Stimulated activated CD4-positive, alpha-beta T cell treated with anti-CD3 and anti-CD28 coated beads, Interleukin-15, amount 100 ng/mL, for 1 hour (primary cell): ENCODE measurements at places on chromosomes 1 and 21.

DNA sequence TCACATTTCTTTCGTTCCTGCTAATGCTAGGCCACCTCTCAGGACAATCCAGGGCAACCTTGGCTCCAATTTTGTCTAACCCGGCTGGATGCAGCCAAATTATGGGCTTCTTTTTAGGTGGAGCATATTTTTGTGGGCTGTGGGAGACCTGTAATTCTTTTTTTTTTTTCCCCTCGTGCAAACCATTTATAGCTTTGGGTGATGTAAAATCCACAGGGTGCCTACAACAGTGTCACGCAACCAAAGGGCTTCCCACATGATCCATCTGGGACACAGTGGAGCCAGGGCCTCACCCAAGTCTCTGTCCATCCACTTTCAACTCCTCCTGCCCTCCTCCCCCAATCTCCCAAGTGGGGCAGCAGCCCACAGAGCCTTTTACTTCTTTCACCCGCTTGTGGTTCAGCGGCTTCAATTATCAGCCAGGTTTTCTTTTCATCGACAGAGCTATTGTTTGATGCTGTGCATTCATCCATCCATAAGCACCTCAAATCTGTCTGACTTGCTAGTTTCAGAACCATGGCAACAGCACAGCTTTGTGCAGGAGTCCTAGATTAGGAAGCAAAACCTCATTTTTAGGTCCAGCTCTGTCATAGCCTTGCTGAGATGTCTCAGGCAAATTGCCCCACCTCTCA is 10.0 kb upstream of the OVAAL start:
- no peak for DNase-seq

DNA sequence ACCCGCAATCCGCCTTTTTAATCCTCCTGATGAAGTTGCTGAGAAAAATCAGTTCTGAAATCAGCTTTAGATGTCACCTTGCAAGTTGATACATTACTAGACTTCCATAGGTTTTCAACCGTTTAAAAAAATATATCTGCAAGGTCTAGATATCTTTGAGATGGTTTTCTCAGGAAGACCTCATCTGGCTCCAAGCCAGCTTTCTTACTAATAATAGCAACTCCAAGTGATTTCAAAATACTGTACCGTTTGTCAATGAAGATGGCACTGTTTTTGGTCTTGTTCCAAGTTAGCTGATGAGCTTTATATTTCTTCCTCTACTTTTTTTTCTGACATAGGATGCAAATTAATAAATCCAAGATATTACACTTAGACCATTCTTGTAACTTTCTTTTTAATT is 40.3 kb downstream of the LRRC8C start:
- no peak for DNase-seq

- no peak for DNase-seq
These were observed 16.9 kb upstream of the SAMD11 start for GRCh38 chr1:906600-907420.

- DNase-seq = no peak
These were observed 36.8 kb downstream of the CASZ1 start for GRCh38 chr1:10759413-10760200.

- no peak for DNase-seq
These were observed 89.1 kb downstream of the CLEC20A start for GRCh38 chr1:178407655-178408054.

DNA sequence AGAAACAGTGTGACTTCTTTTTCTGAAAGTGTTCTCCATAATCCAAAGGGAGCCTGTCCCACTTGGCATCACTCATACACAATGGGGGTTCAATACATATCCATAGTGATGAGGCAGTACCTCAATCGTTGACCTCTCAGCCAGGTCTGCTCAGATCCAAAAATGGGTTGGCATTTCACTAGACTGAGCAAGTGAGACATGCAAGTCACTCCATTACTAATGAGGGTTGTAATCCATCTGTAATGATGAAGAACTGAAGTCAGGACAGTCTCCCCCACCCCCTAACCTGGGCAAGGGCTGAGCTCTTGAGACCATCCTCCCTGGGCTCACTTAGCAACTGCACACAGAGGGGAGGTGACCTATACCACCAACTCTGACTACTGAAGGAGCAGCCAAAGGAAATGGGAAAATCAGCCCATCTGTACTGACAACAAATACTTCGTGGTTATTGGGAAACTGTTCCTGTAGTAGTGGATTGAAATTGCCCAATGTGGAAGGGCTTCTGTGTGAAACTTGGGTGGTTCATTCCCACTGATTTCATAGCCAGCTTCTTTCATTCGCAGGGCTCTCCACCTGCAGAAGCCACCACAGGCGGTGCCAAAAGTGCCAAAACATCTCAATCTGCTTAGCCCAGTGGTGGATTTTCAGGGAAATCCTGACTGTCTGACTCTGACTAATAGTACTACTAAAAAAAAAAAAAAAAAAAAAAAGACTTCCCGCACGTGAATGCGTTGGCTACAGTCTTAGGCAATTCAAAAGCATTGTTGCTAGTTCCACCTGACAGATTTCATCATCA is 5.0 kb downstream of the NGF start:
- DNase-seq = no peak

DNA sequence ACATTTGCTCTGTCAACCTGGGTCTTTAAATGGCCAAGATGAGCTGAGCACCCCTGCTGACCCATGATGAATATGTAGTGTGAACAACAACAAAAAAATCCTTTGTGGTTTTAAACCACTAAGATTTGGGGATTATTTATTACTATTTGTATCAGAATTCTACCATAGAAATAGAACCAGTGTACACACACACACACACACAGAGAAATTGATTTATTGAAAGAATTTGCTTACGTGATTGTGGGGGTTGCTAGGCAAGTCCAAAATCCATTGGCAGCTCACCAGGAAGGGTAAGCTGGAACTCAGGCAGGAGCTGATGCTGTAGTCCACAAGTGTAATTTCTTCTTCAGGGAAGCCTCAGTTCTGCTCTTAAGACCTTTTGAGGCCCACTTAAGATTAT is 82.5 kb upstream of the MAP1LC3C start:
- DNase-seq = no peak

- DNase-seq = no peak
These were observed 18.1 kb downstream of the URB2 start for GRCh38 chr1:229643996-229644745.

DNA sequence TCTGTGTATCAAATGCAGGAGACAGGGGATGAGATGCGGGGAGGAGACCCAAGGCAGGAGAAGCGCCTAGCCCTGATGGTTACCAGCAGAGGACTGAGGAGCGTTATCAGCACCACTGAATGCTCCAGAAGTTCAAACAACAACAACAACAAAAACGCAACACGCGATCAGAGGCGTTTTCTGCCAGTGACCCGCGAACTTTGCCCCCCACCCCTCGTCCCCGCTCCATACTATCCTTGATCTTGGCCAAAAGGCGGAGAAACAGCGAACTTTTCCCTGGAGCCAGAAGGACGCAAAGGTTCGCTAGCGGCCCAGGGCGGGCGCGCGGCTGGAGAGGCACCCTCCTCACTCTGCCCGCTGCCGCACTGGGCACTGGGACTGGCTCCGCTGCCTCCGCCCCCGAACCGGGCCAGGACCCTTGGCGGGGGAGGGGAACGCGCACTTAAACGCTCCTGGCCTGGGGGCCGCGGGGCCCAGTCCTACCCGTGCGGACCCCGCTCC is 699 bp downstream of the ECHDC2 start:
- DNase-seq = no peak

- DNase-seq = no peak
These were observed 34.9 kb upstream of the ESRRG start for GRCh38 chr1:216758161-216758560.

DNA sequence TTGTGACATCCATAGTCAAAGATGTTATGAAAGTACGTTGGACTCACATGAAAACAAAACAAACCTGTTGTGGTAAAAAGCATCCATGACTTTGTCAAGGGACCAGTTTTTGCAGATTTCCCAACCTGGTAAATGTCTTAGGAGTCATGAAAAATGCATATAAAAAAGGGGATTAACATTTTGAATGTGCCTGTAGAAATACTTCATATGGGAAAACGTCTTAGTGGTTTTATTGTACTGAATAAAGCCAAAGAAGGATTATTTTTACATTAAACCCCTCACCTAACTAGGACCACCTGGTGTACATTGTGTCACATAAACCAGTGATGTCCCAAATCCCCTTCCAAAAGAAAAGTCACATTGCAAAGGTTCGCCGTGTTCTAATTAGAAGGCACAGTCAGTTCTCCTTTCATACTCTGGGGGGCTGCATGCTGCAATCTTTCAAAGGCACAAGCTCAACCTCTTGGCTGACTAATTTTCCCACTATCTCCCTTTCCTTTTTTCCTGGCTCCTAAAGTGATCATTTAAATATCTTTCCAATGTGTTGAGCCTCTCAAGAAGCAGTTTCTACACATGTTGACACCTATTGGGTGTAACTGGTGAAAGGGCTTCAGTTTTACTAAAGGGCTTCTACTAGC is 119.8 kb upstream of the SPAG17 start:
- DNase-seq = no peak

DNA sequence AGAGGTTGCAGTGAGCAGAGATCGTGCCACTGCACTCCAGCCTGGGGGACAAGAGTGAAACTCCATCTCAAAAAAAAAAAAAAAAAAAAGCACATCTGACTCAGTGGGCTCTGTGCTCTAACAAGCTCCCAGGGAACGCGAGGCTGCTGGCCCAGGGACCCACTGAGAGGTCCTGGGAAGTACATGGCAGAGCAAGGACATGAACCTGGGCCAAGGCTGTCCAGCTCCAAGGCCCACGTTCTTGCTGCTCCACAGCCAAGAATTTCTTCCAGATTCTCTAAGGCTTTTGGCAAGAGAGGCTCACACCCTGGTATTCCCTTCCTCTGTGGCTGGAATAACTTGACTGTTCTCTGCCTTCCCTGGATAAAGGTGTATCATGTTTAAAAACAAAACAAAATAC is 15.4 kb upstream of the AGTRAP start:
- DNase-seq = no peak

DNA sequence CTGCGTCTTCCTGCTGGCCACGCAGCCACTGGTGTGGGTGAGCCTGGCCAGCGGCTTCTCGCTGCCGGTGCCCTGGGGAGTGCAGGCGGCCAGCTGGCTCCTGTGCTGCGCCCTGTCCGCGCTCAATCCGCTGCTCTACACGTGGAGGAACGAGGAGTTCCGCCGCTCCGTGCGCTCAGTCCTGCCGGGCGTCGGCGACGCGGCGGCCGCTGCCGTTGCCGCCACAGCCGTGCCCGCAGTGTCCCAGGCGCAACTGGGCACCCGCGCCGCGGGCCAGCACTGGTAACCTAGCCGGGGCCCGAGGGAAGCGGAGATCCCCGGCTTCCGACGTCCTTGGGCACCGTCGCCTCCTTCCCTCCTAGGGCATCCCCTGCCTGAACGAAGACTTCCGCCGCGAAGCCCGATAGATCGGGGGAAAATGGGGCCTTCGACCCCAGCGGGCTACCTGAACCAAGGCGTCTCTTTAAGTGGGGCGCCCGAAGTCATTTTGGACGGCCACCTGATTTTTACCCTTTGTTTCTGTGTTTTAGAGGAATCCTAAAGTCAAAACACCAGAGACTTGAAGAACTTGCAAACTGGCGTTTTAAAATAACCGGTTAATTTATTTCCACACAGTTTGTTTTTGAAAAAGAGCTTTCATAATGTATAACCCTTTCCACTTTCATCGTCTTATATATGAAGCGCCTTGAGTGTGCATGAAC is 2.0 kb downstream of the GPR88 start:
- DNase-seq = no peak

GRCh38 chr1:48254254-48254653 is 31.7 kb downstream of the SLC5A9 start:
- no peak for DNase-seq

DNA sequence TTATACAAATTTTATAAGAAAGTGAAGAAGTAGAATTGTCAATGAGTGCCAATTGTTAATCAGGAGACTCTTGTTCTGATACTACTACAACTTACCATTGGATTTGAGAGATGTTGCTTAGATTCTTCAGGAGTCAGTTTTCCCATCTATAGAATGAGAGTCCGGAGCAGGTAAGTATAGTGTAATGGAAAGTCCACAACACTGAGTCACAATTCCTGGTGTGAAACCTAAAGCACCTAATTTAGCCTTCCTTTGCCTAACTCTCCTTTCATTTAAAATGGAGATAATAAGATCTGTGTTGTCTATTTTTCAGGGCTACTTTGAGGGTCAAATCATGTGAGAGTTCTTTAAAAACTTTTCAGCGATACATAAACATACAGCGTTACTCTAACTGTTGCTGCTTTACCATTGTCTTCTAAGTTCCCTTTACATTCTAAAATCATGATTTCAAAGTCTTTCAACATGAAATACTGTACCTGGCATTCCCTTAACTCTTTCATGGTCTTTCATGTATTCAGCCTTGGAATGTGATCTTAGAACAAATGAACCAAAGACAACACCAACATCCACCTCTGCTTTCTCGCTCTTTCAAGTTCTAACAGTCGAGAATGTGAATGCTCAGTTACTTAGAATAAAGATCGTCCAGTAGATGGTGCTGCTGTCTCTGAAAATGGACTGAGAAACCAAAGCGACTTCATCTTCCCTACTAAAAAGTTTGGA is 90.9 kb downstream of the SLC30A10 start:
- DNase-seq = no peak

DNA sequence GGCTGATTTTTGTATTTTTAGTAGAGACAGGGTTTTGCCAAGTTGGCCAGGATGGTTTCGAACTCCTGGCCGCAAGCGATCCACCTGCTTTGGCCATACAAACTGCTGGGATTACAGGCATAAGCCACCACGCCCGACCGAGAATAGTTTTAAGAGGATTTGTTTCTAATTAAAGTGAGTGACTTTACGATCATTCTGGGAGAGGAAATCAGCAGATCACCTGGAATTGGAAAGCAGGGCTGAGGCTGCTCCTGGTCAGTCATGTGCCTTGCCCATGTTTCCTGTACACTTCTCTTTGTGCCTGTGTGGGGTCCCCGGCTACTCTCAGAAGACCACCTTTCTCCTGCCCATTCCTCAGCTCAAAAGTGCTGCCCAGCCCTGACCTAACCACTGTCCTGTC is 33.9 kb downstream of the ZBTB8B start:
- no peak for DNase-seq

GRCh38 chr1:117631359-117632160 is 25.7 kb downstream of the TENT5C start:
- DNase-seq = no peak

- no peak for DNase-seq
These were observed 24.9 kb downstream of the OLFML2B start for GRCh38 chr1:161998811-161999210.

GRCh38 chr1:165356876-165357275 is 361 bp upstream of the LMX1A start:
- DNase-seq = no peak

GRCh38 chr1:51512606-51513005 is 6.5 kb downstream of the EPS15 start:
- no peak for DNase-seq

GRCh38 chr1:84712276-84712874 is 22.1 kb upstream of the SSX2IP start:
- DNase-seq = no peak
